ENCODE measurements at places on chromosomes 16 and 17. TPM values are rescaled to one million over a fixed set of nuclear protein-coding genes. Genes with fewer than 3 reads are reported as not detected.

GRCh38 chr16:68309799-68310198 is 947 bp downstream of the SLC7A6OS start:
- DNase-seq, result no peak

DNA sequence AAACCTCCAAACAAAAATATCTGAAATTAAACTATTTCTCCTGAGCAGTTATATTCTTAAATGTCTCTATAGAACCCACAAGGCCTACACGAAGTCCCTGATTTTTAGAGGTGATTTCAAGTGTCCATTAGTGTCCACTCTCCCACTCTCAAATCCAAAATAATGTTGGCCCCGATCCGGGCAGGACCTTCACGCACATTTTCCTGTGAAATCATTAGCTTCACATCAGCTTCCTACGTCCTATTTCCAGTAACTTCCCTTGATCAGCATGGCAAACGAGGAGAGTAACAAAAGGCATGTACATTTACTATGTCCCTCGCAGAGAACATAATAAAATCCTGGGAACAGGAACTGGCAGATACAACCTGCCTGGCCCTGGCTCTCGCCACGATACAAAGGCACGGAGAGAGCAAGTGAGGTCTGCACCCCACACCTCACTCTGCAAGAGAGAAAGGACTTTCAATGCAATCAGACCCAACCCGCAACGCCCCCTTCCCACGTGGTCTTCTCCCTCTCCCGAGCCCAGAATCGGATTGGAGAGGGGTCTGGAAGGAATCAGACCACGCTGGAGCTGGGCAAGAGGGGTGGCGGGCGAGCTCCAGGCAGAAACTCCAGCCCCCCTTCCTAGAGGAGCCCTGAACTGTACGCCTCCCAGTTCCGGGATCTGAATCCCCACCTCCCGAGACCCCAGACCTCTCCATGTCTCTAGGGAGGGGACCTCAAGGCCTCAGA is 17.5 kb upstream of the C17orf78 start:
- DNase-seq, result peak; percentile 90

DNA sequence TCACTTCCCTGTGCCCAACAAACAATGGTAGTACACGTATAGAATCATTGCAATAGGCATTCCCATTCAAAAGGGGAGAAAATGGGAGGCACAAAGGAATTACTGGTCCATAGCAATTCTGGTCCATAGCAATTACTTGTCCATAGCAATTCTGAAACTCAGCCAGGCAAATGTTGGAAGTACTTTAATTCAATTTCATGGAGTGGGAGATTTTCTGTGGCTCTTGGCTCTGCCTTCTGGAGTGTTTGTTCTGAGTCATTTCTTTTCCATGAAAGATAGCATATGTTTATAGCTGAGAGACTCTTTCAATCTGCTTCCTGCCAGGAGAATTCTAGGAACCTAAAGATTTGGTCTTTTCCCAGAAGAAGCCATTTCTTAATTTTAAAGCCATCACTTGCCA is 182.8 kb upstream of the ELAC2 start:
- DNase-seq, result peak; percentile 67

GRCh38 chr17:1188812-1189504 is 9.2 kb upstream of the ABR start:
- no peak for DNase-seq

The MVD gene
- 63.6 TPM for polyA plus RNA-seq

- DNase-seq, result no peak
Observed at GRCh38 chr16:87947356-87948118, 3.7 kb upstream of the BANP start.

DNA sequence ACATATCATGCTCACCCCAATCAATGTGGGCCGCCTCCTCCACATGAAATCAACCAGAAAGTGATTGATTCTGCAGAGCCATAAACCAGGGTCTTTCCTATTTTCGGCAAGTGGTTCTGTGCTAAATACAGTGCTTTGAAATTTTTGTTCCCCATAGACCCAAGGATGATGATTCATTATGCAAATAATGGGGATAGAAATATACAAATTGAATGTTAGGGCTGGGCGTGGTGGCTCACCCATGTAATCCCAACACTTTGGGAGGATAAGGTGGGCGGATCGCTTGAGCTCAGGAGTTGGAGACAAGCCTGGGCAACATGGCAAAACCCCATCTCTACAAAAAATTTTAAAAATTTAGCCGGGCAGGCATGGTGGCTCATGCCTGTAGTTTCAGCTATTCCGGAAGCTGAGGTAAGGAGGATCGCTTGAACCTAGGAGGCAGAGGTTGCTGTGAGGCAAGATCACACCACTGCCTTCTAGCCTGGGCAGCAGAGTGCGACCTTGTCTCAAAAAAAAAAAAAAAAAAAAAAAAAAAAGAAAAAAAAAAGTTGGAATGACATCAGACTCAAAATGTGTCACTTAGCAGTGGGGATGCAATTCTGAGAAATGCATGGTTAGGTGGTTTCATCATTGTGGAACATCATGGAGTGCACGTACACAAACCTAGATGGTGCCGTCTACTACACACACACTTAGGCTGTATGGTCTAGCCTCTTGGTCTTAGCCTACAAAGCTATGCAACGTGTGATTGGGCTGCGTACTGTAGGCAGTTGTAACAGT is 581.7 kb downstream of the MAF start:
- DNase-seq, result no peak

- DNase-seq, result no peak
Observed at GRCh38 chr16:53504665-53505064, 1.7 kb upstream of the AKTIP start.
